Activated CD4-positive, alpha-beta T cell treated with anti-CD3 and anti-CD28 coated beads, Interleukin-2, amount 10 ng/mL, durations not matched to agents 24 days and 14 days (primary cell): ENCODE measurements at places on chromosomes 5 and 9. TPM values are rescaled to one million over a fixed set of nuclear protein-coding genes. Genes with fewer than 3 reads are reported as not detected.

- DNase-seq, result no peak
Measured at GRCh38 chr9:72154468-72155285, 5.4 kb downstream of the GDA start.

GRCh38 chr5:57818397-57818796, 335.8 kb upstream of the ACTBL2 start:
- DNase-seq, result no peak

- DNase-seq, result no peak
Measured at GRCh38 chr9:13876741-13877140, 437.2 kb downstream of the NFIB start.

DNA sequence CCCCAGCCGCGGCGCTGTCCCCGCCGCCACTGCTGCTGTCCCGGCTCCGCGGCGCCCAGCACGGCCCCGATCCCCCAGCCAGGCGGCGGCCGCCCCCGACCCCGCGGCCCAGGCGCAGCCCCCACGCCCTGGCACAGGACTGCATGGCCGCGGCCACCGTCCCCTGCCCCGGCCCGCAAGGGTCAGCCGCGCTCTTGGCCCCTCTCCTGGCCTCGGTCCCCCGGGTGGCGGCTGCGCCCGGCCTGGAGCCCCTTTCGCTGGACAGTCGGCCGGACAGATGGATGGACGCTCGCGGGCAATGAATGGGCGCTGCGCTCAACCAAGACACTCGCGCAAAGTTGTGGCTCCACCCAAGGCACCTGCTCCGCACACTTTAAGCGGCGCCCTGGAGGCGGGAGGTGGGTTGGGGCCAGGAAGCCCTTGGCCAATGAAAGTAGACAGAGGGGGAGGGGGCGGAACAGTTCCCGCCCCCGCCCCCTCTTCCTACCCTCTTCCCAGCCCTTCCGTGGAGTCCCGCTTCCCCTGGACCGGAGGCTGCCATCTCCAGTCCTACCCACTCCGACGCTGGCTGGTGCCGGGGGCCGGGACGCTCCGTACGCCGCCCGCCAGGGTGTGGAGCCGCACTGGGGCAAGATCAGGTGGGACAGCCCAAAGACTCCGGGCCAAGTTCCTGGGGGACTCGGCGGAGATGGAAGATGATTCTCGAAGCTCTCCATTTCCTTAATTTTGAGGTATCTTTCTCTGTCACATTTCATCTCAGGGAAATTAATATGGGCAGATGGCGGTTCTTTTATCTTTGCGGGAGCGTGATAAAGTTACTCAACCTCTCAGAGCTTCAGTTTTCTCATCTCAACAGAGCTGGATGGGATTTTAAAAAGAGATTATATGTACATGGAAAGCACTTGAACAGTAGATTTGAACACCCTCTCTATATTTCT, at the start of gene GLDC:
GLDC (minus strand) TSS at position 375 of the 938 bp plus-strand sequence; CDS start at position 145, 230 bp downstream.
- peak; percentile 81 for DNase-seq

DNA sequence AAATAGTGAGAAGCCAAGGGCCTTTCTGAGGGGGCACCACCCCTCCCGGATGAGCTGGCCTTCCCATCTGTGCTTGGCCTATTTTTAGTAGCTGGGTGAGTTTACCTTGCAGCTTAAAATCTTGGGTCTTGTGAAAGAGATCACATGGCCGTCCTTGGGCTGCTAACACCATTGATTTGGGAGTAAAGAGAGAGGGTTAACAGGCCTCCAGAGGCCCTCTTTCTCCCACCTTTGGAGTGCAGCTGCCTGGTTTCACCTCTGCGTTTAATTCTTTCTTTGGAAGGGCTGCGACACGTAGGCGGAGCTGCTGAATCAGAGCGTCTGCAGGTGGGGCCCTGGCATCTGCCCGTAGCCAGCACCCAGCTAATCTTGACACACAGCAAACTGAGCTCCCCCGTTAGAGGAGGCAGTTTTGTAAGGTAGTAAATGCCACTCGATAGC, 12.8 kb downstream of the OLFM1 start:
- no peak for DNase-seq

DNA sequence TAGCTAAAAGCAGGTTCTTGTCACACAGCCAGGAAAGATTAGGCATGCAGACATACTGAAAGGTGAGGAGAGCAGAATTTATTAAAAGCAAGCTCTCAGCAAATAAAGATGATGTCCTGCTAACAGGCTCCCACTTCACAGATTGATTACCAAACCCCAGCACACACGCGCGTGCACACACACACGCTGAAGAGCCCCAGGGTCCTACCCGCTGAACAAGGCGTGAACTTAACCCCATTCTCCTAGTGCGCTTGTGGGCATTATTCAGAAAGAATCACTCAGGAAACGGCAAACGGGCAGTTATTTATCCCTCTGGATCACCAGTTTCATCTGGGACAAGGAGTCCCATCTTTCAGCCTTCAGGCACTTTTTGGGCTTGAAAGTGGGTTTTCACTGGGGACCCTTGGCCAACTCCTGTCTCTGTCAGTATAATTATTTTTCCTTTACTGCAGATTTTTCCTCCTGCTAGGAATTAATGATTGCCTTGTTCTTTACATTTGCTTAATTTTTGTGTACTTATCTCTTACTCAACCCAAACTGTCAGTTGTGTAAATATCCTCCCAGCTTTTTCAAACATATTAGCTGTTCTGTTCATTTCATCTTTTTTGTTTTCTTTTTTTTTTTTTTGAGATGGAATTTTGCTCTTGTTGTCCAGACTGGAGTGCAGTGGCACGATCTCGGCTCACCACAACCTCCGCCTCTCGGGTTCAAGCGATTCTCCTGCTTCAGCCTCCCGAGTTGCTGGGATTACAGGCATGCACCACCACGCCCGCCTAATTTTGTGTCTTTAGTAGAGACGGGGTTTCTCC, 92.6 kb downstream of the RIC1 start:
- no peak for DNase-seq

The LRRC19 gene
- total RNA-seq, result not detected in 2 replicates

The MYMK gene
- total RNA-seq, result not detected in 2 replicates

- DNase-seq, result peak; percentile 62
Measured at GRCh38 chr9:110126499-110126941, 81.4 kb downstream of the C9orf152 start.

DNA sequence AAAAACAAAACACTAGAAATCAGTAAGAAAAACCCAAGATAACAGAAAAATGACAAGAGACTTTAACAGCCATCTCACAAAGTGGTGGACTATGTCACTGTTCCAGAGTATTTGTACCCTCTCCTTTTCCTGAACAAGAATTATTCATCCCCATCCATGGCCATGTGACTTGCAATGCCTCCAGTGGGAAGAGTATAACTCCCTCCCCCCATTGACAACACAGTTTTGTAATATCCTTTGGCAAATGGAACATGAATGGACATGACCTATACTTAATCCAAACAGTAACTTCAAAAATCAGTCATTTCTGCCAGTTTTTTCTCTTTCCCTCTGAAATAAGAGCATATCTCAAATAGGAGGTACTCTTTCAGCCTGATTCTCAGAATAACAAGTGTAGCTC, 33.9 kb downstream of the PTBP3 start:
- no peak for DNase-seq

The NTRK2 gene
- 2.3 and 2.4 TPM in 2 replicates for total RNA-seq

The EXOSC3 gene
- 104 and 109 TPM in 2 replicates for total RNA-seq

DNA sequence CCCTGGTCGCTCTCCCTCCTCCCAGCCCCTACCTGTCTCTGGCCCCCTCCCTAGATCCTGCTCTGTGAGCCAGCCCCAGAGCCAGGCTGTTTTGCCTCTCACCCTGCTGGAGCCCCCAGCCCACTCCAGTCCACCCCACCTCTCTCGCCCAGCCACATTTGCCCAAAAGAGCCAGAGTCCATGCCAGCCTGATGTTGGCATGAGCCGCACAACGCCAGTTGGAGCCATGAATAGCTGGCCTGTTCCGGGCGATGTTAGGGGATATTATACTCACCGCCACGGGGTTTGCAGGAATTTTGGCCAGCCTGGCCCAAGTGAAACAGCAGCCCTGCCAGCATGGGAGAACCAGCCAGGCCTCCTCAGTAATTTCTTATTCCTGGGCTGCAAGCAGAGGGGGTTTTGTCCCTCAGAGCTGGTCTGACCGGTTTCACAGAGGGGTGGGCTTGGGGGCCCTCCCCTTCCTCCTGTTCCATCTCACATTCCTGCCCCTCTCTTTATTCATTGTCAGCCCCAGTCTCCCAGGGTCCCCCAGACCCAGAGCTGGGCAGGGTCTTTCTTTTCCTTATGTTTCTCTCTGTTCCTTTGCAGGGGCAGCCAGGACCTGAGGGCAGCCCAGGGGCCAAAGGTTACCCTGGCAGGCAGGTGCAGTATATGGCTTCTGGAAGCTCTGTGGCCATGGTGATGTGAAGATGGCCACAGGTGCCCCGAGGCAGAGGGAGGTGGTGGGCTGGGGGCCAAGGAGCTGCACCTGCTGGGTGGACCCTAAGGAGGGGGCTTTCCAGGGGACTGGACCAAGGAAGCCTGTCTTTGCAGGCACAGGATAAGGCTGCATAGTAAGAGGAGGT, 50.1 kb downstream of the COL27A1 start:
- DNase-seq, result no peak

DNA sequence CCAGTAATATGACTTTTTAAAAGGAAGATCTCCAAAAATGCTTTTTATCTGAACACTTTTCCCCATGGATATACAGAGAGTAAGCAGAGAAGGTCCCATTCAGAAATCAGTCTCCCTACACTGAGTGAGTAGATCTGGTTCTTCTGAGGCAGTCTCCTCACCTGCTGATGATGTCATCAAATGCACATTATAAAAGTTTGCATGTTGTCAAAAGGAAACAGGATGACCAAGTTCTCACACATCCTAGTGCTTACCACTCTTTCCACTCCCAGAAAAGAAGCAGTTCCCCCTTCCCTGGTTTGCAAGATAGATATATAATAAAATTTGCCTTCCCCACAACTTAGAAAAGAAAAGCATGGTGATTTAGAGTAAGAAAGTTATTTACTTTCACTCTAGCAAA, 180.5 kb downstream of the RAB3C start:
- DNase-seq, result no peak

The TAF1L gene
- 0.05 TPM in 1 of 2 replicates, not detected in the other for total RNA-seq

The SPATA31D4 gene
- total RNA-seq, result not detected in 2 replicates

DNA sequence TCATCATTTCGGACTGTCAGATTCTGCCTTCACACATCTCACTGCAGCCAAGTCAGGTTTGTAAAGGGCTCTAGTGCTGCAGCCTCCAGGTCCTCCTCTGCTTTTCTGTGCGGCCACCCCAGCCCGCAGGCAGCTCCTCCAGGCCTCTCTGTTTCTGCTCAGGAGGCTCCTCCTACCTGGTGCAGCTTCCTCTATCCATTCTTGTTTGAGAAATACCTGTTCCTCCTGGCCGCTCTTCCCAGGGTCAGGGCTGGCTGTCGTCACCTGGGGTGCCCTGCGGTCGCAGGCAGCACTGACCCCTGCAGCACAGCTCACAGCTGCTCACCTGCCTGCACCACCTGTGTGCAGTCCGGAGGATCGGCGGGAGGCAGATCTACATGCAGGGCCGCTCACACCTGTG, 387.7 kb upstream of the IRX4 start:
- no peak for DNase-seq

DNA sequence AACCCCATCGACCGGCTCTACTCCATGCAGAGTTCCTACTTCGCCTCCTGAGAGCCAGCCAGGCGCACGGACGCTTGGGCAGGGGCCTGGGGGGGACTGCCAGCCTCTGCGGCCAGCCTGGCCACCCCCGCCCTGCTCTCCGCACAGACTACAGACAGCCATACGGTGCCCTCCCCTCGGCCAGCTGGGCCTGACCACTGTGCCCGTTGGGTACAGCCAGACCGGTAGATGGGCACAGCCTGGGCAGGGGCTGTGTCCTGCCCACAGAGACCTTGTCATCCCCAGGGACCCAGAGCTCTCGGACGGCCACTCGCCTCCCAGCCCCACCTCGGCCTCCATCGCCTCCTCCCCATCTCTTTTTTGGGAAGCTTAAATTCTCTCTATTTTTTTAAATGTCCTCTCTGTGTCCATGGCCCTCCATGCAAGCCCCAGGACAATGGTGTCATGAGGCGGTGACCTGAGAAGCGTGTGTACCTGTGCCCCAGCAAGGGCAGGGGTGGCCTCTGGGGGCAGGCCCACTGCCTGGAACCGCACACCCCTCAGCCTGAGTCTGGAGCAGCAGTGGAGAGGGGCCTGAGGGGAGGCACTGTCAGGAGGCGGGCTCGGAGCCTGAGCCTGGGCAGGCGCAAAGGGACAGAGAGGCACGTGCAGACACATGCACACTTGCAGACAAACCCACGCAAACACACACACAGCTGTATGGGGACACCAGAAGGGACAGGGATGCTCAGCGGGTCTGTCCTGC, 82.8 kb downstream of the LMX1B start:
- no peak for DNase-seq

GRCh38 chr9:32839013-32839885, 55.9 kb downstream of the TMEM215 start:
- no peak for DNase-seq

The SH2D3C gene
- 22.2 and 23.3 TPM in 2 replicates for total RNA-seq

GRCh38 chr5:133383580-133383939, 228.8 kb downstream of the FSTL4 start:
- no peak for DNase-seq

The NUDT12 gene
- 1.8 and 2.4 TPM in 2 replicates for total RNA-seq

The TLX3 gene
- not detected in 2 replicates for total RNA-seq

The ITGA2 gene
- total RNA-seq, result 3.5 and 3.9 TPM in 2 replicates

DNA sequence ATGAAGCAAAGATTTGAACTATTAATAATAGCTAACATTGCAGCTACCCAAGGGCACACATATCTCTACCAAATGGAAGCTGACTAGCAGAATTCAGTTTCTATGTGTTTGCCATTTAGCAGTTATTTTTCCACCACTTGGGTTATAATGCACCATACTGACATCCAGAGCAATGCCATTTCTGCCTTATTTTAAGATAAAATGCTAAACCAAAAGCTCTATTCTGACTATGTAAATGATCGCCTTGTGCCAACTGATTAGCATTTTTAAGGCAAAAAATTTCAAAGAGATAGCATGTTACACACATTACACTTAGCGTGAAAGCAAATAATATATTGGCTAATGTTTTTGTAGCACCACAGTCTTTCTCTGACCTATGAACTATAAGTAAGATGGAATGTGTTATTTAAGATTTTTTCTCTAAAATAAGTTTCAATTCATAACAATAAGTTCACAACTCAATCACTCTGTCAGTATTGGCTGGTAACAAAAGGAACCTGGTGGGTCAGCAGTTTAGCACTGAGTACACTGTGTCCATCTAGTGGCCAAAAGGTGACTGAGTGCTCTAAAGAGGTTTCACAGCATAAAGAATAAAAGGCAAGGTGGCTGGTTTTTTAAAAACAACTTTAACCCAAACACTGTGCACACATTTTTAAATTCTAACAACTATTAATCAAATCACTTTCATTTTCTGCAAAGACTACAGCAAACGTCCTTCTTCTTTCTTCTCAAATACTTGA, 443.5 kb downstream of the PDE4D start:
- DNase-seq, result no peak

DNA sequence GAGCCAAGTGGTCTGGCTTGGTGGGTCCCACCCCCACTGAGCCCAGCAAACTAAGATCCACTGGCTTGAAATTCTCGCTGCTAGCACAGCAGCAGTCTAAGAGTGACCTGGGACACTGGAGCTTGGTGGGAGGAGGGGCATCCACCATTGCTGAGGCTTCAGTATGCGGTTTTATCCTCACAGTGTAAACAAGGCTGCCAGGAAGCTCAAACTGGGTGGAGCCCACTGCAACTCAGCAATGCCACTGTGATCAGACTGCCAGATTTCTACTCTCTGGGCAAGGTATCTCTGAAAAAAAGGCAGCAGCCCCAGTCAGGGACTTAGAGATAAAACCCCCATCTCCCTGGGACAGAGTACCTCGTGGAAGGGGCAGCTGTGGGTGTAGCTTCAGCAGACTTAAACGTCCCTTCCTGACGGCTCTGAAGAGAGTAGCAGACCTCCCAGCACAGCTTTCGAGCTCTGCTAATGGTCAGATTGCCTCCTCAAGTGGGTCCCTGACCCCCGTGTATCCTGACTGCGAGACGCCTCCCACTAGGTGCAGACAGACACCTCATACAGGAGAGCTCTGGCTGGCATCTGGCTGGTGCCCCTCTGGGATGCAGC, 18.2 kb upstream of the STK32A start:
- DNase-seq, result peak; percentile 69
